Pulmonary artery endothelial cell (primary cell): ENCODE measurements at places on chromosomes 1 and 21. TPM values are rescaled to one million over a fixed set of nuclear protein-coding genes. Genes with fewer than 3 reads are reported as not detected.
A peak's percentile ranks its signal among the peaks of the same experiment; 100 is the strongest.

DNA sequence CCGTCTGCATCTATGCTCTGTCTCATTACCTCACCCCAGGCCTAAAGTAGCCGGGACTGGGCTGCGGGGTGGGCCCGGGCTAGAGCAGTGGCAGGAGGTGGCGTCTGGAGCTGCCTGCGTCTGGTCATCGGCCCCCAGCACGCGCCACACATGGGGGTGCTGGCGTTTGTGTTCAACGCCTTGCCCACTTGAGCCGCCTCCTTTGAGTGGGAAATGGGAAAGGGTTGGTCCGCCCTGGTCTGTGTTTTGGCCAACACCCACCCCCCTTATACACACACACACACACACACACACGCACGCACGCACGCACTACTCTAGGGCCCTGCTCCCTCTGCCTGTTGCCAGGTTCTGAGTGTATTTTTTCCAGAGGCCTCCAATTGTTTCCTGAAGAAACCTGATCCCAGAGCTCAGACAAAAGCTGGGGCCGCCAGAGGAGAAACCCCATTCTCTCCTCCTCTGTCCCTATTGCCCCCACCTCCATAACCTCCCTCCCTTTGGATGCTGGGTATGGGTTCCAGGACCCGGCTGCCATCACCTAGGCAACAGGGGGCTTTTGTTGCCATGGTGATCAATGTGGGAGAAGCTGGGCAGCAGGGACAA is 10.1 kb downstream of the VANGL2 start:
- no peak for DNase-seq

- no peak for DNase-seq
These were observed 502.6 kb downstream of the KIF26B start for GRCh38 chr1:245657371-245657770.

GRCh38 chr1:59139396-59139795 is 157.5 kb upstream of the FGGY start:
- no peak for DNase-seq

DNA sequence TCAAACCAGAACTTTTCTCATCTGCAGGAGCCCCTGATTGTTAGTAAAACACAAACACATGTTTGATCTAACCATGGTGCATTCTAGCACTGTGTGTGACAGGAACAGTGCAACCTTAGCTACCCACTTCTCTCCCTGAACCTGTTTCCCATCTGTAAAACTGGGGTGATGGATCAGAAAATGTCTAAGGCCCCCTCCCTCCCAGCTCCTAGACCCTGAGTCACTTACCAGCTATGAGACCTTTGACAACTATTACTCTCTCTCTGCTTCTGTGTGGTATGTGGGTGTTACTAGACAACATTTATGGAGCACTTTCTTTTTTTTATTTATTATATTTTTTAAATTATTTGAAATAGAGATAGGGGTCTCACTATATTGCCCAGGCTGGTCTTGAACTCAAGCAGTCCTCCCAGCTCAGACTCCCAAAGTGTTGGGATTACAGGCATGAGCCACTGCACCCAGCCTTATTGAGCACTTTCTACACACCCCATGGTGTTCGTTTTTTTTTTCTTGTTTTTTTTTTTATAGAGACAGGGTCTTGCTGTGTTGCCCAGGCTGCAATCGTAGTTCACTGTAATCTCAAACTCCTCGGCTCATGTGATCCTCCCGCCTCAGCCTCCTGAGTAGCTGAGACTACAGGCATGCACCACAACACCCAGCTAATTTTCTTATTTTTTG is 2.6 kb downstream of the INPP5B start:
- DNase-seq: no peak

DNA sequence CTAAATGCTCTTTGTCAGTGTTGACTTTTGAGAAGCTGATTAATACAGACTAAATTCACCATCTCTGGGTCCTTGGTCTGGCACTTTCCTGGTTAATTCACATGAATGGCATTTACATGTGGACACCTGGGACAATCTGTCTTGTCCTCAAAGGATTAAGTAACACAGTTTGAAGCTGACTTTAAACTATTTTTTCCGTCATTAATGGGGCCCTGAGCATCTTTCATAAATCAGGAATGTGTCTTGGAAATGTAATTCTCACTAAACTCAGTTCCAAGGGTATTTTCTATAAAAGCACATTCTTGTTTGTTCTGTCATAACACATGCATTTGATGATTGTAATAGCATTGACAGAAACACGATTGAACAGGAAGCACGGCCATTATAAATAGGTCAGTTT is 26.7 kb upstream of the NBL1 start:
- no peak for DNase-seq

DNA sequence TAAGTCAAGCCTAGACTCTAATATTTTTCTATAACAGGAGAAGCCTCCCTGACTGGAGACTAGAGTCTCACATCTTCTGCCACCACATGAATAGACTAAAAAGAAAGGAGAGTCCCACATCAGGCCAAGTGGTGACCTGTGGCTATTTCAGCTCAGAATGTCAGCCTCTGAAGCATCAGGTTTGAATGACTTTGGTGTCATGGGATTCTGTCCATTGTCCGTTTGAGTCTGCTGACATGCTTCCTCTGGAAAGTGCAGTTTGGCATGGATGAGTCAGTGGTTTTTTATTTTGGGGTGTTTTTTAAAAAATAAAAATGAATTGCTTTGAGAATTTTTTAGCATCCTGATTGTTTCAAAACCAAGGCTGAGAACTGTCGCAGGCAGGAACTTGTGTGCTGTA is 19.5 kb downstream of the DYRK3 start:
- DNase-seq: no peak

DNA sequence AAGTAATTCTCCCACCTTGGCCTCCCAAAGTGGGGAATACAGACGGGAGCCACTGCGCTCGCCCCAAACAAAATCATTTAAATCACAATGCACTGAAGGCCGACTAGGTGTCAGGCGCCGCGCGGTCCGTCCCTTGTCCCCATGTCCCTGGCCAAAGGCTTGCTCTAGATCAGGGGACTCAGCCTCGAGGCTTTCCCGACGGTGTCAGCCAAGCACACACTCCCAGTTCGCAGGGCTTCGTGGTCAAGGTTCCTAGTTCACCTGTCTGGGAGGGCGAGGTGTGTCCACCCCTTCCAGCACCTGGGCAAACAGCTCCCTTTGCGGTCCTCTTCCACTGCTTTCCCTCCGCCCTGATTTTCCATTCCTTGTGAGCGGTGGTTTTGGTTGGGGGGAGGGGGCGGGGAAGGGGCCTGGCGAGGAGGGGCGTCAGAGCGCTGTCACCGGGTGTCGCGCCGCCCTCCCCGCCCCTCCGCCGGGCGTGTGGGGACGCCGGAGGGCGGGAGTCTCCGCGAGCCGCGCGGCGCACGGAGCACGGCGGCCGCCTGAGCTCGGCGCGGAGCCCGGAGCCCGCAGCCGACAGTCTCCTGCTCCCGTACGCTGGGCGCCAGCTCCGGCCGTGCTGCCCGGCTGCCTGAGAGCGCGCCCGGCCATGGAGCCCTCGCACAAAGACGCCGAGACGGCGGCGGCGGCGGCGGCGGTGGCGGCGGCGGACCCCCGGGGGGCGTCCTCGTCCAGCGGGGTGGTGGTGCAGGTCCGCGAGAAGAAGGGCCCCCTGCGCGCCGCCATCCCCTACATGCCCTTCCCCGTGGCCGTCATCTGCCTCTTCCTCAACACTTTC is at the start of gene STUM:
TSS of gene STUM (plus strand) at position 509 of the 838 bp plus-strand sequence. CDS start at position 650, 141 bp downstream.
- no peak for DNase-seq

DNA sequence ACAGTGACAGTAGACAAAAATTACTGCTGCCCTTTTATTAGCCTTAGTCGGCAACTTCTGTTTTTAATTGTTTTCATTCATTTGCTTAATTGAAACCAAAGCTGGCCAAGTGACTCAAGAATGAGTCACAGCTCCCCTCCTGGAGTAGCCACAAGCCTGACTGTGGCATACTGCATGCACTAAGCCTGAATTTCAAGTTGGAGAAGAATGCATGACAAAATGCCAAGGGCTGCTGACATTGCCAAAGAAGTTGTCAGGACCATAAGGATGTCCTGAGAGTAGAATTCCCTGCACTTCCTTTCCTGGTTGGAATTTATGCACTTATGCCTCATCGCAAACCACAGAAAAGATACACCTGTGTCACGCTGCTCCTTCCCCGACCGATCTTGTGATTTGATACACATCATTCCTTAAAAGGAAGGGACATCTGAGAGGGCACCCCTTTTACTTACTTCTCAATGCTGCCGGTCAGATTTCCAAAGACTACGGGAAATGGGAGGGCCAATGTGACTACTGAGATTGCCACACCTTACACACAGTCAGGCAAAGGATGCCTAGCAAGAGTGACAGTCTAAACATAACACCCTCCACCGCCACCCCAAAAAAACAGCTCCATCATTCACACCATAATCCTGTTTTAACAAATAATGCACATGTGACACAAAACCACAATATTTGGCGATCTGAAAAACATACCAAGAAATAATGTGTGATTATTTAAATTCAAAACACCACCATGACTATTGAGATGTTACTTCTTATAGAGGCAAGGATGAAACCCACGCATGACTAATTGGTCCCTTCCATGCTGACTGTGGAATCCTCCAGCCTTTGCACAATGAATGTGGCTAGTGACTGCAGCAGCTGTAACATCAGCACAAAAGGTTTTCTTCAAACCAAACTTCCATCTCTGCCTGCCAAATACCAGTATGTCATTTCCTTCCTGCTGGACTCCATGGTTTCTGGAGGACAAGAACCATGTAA is 28.2 kb downstream of the VAV3 start:
- peak; percentile 60 for DNase-seq

DNA sequence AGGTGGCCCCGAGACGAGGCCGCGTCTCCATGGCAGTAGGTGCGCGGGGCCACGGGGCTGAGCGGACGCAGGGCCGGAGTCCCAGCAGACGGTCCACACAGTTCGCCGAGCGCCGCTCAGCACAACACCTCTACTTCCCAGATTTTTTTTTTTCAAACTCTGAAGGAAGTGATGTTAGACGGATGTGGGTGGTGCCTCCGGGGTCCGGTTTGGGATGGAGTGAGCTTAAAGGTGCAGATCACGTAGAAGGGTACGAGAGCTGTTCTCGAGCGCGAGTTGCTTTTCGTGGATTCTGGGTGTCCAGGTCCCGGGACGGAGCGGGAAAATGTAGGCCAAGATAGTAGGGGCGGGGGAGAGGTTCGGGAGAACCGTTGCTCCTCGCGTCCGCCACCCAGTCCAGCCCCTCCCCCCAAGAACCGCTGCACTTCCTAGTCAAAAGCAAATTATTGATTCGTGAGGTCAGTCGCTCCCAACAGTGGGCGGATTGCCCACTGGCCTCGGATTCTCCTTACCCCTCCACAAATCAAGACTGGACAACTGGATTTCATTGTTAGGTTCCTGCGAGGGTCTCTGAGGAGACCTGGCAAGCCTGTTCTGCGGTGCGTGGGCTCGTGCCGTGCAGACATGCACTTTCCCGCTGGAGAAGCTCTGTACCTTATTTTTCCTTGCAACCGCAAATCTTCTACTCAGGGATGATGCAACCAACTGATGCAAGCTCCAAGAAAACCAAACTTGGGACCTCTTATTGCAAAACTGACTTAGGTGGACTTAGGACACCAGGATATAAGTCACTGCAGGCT is at the start of gene TXNDC12:
TSS of gene TXNDC12 (minus strand) at position 126 of the 800 bp plus-strand sequence. CDS start at position 31, 95 bp downstream.
- DNase-seq: peak; percentile 70

DNA sequence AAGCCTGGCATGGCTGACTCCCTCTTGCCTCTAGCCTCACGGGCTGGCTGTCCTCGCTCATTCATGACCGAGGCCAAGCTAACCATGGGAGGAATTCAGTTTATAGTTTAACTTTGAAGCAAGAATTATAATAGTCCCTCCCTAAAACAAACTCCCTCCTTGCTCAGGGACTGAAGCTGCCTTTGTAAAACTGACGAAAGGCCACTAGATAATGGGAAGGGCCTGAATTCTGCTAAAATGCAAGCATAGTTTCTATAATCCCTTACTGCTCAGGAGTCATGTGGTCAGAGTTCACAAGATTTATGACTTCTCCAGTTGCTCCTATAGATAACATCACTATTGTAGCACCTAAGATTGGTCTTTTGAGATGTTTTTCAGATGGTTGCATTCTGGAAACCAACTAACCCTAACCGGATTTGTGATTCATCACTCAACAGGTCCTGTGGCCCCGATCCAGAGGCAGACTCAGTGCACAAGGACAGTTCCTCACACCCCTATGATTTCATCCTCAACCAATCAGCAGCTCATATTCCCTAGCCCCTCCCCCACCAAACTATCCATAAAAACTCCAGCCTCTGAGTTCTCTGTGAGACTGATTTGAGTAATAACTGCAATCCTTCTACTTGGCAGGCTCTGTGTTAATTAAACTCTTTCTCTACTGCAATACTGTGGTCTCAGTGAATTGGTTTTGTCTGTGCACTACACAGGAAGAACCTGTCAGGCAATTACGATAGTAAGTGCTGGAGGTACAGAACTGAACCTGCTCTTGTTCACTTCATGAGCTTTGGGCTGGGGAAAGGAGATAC is 26.4 kb downstream of the HHIPL2 start:
- DNase-seq: no peak

- DNase-seq: no peak
These were observed 9.9 kb upstream of the CLSTN1 start for GRCh38 chr1:9833632-9834031.

GRCh38 chr1:56213068-56213467 is 366.3 kb downstream of the PLPP3 start:
- no peak for DNase-seq

- DNase-seq: no peak
These were observed 8.1 kb upstream of the MAP1LC3C start for GRCh38 chr1:242006976-242007375.

DNA sequence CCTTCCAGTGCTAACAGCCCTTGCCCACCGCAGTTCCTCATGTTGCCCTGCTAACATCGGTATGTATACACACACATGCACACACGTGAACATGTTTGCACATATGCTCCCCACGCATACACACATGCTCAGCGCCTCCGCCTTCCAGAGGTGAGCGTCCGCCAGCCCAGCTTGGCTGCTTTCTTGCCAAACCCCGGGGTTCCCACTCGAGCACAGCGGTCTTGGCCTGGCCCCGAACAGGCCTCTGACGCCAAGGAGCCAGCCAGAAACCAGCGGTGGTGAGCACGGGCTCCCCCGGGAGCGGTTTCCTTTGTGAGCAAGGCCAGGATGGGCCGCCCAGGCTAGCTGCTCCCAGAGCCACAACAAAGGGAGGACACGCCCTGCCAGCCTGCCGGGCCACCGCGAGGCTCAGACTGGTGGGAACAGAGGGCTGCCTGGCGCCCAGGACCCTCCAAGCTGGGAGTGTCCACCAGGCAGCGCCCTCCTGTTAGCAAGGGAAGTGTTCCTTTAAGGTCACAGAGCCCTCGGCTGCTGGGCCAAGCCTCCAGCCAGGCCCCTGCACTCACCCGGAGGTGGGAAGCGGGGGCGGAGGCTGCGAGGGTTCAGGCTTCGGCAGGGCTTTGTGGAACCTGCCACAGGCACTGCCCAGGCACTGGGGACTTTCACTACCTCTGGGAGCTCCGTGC is 65.4 kb downstream of the ALPL start:
- no peak for DNase-seq

- DNase-seq: no peak
These were observed 79.7 kb downstream of the TGFBR3 start for GRCh38 chr1:91806181-91806768.

GRCh38 chr1:233336554-233337456 is 9.3 kb downstream of the MAP3K21 start:
- DNase-seq: no peak

The ANGPTL3 gene
- total RNA-seq: not detected in 2 replicates

The RGS16 gene
- under 0.01 TPM in 1 of 2 replicates, not detected in the other for total RNA-seq

The LENEP gene
- total RNA-seq: 0.56 and 0.66 TPM in 2 replicates

The RNU5D-1 gene
- not detected in 2 replicates for total RNA-seq

The C8B gene
- not detected in 2 replicates for total RNA-seq

The MCOLN2 gene
- 0.13 and 0.18 TPM in 2 replicates for total RNA-seq

The CD247 gene
- 0.33 and 0.88 TPM in 2 replicates for total RNA-seq

The SPRR2G gene
- not detected in 2 replicates for total RNA-seq

The ZNF593OS gene
- not detected in 2 replicates for total RNA-seq

The RIMS3 gene
- total RNA-seq: 0.20 and 0.21 TPM in 2 replicates
